ENCODE measurements at places on chromosomes 16 and 17.

DNA sequence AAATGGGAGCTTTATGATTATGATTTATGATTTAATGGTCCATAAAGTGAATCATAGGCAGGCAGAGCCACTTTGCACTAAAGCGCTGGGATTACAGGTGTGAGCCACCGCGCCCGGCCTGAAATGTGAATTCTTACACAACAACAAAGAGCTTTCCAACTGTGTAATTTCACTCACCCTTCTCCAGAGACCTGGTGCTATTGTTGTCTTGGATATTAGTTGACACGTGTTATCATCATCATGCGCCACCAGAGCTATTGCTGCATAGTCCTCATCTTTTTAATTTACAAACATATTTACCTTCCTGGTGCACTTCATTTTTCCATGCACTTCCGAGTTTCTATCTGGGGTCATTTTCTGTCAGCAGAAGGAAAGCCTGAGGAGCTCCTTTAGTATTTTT, 4.8 kb upstream of the UTS2R start:
- no peak for DNase-seq

DNA sequence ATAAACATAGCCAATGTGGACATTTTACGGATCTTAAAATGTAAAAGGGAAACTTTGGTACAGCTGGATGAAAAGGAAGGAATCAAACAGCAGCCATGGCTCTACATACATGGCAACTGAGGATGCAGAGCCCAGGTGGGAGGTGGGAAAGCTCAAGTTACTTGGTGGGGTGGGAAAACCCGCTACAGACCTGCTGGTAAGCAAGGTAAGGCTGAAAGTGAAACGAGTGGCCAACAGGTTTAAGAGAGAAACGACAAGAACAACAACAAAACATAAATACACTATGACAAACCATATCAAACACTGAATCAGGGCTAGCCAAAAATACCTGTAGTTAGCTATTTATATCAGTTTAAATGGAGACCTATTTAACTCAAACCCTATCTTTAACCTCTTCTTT, 185.3 kb downstream of the CEP112 start:
- DNase-seq = no peak

GRCh38 chr17:44444735-44445105, 55.3 kb upstream of the ITGA2B start:
- DNase-seq = peak; percentile 28

- no peak for DNase-seq
Observed at GRCh38 chr16:18800775-18801144, 589 bp downstream of the ARL6IP1 start.

DNA sequence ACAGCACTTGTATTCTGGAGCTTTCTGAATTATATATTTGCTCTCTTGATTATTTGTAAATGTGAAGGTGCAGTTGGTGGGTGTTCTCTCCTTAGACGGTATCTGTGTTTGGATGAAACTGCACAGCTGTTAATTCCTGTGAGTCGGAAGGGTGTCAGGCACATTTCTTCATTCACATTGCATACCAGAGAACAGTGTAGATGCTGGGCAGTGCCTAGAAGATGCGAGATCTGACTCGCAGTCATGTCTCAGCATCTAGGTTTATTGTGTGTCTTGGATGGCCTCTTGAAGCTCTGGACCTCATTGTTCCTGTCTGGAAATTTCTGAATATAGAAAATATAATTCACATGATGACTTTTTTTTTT, 61.2 kb downstream of the CLEC16A start:
- DNase-seq = no peak

Measured in AG04449 (cell line).